ENCODE measurements at places on chromosomes 2 and 18.

GRCh38 chr2:37839991-37840390 is 85.1 kb upstream of the RMDN2 start:
- DNase-seq, result no peak

- no peak for DNase-seq
These were observed 360.6 kb upstream of the SLC14A2 start for GRCh38 chr18:45254709-45255082.

GRCh38 chr18:69383186-69383585 is 17.5 kb upstream of the DOK6 start:
- no peak for DNase-seq

DNA sequence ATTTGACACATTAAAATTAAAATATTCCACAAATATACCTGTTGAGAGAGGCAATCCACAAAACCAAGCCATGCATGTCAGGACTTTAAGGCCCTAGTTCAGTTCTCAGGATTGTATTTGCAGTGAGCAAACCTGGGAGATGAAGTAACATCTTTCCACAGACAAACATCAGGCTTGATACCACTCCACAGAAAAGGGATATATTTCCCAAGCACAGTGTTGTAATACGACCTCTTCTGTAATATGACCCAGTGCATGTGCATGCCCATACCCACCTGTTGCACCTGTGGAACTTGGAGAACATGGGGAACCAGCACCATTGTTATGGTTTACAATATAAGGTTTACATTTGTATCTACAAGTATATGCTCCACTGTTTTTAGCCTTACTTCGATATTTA is 184.0 kb downstream of the PDE11A start:
- DNase-seq, result no peak

- DNase-seq, result no peak
These were observed 516.5 kb downstream of the XIRP2 start for GRCh38 chr2:167404627-167405284.

Measured in stimulated activated CD8-positive, alpha-beta memory T cell treated with anti-CD3 and anti-CD28 coated beads, Interleukin-4, amount 100 ng/mL, for 48 hours (primary cell).